NCI-H526 (cell line): ENCODE measurements at places on chromosomes 11 and 22.

GRCh38 chr11:71504531-71504930, 22.5 kb upstream of the KRTAP5-7 start:
- DNase-seq = no peak

- no peak for DNase-seq
Measured at GRCh38 chr11:109071262-109071661, 350.7 kb upstream of the C11orf87 start.

DNA sequence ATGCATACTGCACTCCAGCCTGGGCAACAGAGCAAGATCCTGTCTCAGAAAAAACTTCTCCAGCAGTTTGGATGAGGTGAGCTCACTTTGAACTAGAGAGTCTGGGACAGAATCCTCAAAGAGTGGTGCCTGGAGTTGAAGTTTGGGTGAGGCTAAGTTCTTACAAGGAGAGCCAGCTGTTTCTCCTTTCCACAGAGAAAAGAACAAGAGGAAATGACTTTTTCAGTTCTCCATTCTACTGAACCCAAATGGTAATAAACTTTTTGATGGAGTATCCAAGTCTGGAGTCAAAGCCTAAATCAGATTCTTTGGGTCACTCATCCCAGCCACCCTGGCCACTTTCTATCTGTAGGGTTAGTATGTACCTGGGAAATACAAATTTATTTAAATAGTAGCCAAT, 102.7 kb downstream of the TRAF6 start:
- no peak for DNase-seq

- no peak for DNase-seq
Measured at GRCh38 chr22:38290347-38290746, 17.5 kb upstream of the TMEM184B start.

DNA sequence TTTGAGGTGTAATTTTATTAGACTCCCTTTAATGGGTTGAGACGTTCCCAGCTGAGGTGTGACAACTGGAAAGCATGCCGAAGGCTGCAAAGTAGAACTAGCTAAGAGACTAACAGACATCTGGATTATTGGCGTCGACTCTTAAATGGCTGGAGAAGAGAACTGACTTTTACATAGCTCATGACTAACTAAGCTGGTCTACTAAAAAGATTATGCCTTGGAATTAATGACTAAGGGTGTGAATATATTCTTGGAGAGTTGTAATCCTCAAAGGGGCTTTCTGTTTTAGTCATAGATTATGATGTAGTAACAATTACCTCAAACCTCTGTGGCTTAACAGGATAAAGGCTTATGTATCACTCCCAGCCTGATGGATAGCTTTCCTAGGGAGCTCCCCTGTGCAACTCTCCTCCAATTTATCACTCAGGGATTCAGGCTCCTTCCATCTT, 39.5 kb upstream of the SLC5A12 start:
- DNase-seq = no peak

- no peak for DNase-seq
Measured at GRCh38 chr11:24587635-24588034, 90.8 kb downstream of the LUZP2 start.

DNA sequence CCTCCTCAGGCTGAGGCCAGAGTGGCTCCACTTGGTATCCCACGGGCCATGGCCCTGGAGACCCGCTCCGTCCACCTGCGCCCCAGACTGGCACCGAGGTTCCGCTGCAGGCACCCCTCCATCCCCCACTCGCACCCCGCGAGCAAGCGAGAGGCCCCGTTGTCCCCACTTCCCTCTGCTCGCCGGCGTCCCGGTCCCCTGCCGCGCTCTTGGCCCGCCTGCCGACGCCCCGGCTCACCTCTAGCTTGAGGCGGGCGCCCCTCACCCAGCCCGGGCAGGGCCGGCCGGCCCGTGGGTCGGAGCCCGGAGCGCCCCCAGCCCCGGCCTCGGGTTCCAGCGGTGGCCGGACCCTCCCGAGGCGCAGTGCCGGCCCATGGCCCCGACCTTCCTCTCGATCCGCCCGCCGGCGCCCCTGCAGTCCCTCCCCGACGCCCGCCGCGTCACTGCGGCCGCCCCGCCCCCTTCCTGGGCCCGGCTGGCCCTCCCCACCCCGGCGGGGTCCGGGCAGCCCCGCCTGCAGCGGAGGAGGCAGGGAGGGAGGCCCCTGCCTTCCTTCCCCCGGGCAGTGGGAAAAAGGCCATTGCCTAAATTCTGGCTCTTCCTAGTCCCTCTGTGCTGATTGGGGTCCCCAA, at the start of gene PITPNM1:
TSS of gene PITPNM1 (minus strand) at position 414 of the 632 bp plus-strand sequence. CDS start 1,183 bp downstream, outside the sequence.
- DNase-seq = no peak

GRCh38 chr11:100624346-100624745, 62.7 kb upstream of the ARHGAP42 start:
- no peak for DNase-seq

DNA sequence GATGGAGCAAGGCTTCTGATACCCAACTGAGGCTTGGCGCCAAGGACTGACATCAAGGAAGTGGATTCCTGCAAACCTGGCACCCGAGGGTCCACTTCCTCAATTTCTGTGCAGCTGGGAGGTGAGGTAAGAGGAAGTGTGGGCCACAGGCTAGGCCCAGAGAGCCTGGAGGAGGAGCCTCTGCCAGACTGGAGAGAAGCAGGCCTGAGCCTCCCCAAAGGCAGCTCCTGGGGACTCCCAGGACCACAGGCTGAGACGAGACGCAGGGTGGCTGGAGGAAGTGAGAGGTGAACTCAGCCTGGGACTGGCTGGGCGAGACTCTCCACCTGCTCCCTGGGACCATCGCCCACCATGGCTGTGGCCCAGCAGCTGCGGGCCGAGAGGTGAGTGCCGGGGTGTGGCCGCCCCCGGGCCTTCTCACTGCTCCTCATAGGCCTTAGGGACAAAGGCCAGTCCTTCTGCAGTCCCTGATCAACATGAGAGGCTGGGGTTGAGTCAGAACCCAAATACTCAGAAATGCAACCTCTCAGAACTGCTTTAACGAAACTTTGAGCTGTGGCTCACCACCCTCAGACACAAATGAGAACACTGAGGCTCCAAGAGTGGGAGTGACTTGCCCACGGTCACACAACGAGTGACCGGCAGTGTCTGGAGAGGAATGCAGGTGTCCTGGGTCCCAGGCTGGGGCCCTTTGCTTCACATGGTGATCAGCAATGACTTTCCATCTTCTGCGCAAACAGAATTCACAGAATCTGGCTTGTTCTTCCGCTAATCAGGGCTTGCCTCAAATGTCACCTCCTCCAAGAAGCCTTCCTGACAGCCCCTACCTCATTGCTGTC, at the start of gene NCF4:
TSS of gene NCF4 (plus strand) at position 186 of the 839 bp plus-strand sequence. CDS start at position 352, 166 bp downstream.
- no peak for DNase-seq

- DNase-seq = no peak
Measured at GRCh38 chr22:29716814-29717545, 2.8 kb upstream of the CABP7 start.

DNA sequence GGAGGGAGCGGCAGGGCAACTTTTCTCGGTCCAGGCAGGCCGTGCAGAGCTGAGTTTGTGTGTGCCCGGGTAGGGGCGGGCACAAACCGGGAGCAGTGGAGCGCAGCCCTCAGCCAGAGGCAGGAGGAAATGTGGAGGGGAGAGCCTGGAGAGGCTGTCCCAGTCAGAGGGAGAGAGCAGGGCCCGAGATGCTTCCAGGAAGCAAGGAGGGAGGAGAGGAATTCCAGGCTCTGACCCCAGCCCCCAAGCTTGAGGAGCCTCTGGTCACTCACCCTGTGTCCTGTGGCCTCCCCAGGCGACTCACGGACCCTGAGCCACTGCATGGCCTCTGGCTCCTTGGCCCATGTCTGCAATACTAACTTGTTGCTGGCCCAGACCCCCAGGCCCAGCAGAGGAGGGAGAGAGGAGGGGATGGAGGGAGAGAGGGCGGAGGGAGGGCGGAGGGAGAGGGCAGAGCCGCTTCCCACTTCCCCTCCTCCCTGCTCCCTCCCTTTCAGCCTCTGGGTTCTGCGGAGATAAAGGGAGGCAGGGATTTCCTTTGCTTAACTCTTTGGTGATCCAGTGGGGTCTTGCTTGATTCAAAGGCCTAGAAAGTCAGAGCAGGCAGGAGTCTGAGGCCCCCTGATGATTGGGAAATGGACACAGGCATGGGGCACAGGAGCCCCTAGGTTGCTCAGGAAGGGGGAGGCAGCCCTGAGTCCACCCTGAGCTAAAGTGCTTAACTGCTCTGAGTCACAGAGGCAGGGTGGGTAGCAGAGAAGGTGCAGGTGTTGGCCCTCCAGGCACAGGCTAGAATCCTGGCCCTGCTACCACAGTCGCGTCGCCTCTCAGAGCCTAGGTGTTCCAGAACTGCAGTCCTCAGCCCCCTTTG, at the start of gene C1QTNF6:
TSS of gene C1QTNF6 (minus strand) at position 357 of the 871 bp plus-strand sequence. CDS start at position 323, 34 bp downstream.
- peak; percentile 58 for DNase-seq

GRCh38 chr11:7548659-7549274, 35.0 kb downstream of the PPFIBP2 start:
- DNase-seq = peak; percentile 79

- no peak for DNase-seq
Measured at GRCh38 chr11:30434901-30435300, 112.0 kb downstream of the ARL14EP start.

- no peak for DNase-seq
Measured at GRCh38 chr11:114295676-114296604, at the start of gene NNMT. Gene NNMT (plus strand): TSS chr11:114296399. CDS start chr11:114296557, 158 bp downstream.

- DNase-seq = no peak
Measured at GRCh38 chr11:2318123-2318522, 16.3 kb downstream of the TSPAN32 start.

- DNase-seq = peak; percentile 20
Measured at GRCh38 chr22:25564320-25564978, at the start of gene GRK3. Gene GRK3 (plus strand): TSS chr22:25564675. CDS start chr22:25565041, 366 bp downstream.

DNA sequence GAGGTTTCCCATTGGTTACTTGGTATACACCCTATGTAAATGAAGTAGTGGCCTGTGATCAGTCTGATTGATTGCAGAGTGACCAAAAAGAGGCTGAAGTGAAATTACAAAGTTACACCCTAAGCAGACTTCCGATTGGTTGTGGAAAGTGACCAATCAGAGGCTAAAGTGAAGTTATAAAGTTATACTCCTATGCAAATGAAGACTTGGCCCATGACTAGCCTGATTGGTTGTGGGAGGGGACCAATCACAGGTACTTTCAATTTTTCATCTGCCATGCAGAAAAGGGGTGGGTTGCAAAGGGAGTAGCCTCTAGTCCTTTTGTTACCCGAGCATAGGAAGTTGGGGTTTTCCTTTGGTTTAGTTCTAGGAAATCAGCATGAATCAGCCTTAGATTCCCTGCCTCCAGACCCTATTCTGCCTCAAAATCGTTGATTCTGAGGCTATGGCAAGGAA, 18.1 kb upstream of the CSTF3 start:
- no peak for DNase-seq

DNA sequence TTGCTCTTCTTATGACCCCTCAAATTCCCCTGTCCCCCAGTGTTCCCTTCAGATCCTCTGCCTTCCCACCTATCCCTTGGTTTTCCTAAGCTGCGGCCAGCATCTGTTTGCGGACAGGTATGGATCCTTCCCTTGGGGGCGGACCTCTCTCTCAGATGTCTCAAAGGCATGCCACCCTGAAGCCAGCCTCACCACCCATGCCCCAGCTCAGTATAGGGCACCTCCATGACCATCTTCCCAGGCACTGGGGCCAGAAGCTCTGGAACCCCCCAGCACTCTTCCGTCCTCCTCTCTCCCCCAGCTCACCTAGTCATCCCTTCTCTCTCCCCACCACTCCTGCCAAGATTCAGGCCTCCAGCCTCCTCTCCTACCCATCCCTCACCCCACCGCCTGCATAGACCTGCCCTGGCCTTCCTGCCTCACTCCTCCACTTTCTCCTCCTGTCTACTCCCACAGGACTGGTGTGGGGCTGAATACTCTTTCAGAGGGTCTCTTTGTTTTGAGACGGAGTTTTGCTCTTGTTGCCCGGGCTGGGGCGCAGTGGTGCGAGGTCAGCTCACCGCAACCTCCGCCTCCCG, 2.2 kb downstream of the LRRC75B start:
- no peak for DNase-seq

- no peak for DNase-seq
Measured at GRCh38 chr22:17795661-17796548, 21.6 kb upstream of the BID start.

DNA sequence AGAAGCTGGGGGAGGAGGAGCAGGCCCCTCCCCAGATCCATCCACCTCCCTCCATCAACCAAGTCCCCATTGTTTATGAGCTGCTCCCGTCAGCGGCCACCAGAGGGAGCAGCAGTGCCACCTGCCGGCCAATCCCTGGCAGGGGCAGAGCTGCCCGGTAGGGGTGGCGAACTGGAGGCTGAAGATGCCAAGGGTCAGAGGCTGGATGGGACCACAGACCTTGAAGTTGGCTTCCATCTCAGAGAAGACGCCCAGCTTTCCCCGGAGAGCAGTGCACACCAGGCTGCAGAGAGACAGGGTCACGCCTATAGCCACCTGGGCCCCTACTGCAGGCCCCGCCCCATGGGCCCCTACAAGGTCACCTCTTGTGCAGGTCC, 3.6 kb downstream of the FIBP start:
- peak; percentile 29 for DNase-seq

- DNase-seq = peak; percentile 41
Measured at GRCh38 chr22:22770280-22770871, 117.2 kb upstream of the IGLL5 start.

DNA sequence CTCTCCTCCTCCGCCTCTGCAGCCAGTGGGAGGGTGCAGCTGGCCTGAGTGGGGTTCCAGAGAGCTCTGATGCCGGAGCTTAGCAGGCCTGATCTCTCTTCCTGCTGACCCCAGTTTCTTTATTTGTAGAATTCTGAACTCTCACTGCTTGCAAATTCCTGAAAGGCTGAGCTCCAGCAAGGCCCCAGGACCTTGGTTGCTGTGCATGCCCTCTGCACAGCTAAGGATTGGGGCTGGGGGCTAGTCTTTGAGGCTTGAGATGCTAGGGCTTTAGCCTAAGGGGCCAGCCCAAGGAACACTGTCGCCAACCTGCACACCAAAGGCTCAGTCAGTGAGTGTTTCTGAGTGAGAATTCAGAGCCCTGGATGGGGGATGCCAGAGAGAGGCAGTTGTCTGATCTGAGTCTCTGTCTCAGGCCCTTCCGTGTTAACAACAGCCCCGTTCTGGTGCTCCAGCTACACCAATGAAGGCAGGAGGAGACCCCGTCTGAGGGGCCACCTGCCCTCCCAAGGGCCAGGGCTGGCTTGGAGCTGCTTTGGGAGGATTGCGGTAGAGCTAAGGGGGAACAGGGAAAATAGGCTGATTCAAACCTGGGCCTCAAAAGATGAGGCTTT, 106.0 kb upstream of the LMO1 start:
- no peak for DNase-seq

DNA sequence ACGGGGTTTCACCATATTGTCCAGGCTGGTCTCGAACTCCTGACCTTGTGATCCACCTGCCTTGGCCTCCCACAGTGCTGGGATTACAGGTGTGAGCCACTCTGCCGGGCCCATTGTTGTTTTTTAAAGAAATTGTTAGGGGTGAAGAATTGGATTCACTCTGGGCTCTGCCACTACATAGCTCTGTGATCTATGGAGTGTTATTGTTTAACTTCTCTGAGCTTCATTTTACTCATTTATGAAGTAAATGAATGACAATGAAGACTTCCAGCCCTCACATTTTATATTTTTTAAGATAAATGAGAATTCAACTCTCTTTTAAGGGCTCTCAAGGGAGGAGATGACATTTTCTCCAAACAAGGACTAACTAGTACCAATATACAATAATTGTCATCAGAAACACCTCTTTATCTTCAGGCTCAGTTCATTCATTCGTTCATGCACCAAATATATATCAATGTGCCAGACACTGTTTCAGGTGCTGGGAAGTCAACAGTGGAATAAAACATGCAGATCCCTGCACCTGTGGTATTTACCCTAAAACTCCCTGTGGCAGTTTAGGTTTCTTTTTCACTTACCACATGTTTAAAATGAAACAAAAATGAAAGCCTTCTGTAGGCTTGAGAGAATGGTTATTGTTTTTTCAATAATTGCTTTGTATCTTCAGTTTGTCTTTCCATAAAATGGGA, 23.5 kb upstream of the GRAMD1B start:
- DNase-seq = no peak
